ENCODE measurements at places on chromosomes 5 and 9. TPM values are rescaled to one million over a fixed set of nuclear protein-coding genes. Genes with fewer than 3 reads are reported as not detected.

BTNL9 gene
- not detected for total RNA-seq

GRCh38 chr9:90720621-90721265, 78.1 kb upstream of the DIRAS2 start:
- DNase-seq = no peak

GRCh38 chr5:86807046-86808031, 189.6 kb downstream of the COX7C start:
- DNase-seq = no peak

DNA sequence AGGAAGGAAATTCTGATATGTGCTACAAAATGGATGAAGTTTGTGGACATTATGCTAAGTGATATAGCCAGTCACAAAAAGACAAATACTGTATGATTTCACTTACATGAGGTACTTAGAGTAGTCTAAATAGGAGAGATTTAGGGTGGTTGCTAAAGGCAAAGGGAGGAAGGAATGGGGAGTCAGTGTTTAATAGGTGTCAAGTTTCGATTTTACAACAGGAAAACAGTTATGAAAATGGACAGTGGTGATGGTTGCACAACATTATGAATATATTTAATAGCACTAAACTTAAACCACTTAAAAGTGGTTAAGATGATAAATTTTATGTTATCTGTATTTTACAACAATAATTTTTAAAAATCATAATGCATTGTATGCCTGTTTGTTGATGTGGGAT, 40.4 kb upstream of the ECM2 start:
- no peak for DNase-seq

Measured in naive thymus-derived CD4-positive, alpha-beta T cell (primary cell).